ENCODE measurements at places on chromosomes 3 and 15.

GRCh38 chr15:22888120-22888859 is 49.8 kb downstream of the NIPA2 start:
- DNase-seq, result no peak

DNA sequence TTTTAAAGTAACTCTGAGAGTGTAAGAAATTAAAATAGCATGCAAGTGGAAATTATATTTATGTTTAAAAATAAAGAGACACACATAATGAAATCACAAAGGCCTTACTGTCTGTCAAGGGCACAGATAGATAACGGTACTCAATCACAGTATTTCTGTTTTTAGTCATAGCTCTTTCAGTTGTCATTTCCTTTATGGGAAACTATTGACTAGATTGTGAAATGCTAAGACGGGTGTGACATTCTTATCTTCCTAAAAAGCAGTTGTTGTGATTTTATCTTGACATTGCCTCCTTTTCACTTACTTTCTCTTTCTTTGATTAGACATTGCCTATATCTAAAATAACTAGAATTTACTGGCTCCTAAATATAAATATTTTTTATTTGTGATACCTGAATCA is 100.1 kb upstream of the PLSCR5 start:
- no peak for DNase-seq

GRCh38 chr15:29106551-29107290 is 162.9 kb downstream of the NSMCE3 start:
- no peak for DNase-seq

DNA sequence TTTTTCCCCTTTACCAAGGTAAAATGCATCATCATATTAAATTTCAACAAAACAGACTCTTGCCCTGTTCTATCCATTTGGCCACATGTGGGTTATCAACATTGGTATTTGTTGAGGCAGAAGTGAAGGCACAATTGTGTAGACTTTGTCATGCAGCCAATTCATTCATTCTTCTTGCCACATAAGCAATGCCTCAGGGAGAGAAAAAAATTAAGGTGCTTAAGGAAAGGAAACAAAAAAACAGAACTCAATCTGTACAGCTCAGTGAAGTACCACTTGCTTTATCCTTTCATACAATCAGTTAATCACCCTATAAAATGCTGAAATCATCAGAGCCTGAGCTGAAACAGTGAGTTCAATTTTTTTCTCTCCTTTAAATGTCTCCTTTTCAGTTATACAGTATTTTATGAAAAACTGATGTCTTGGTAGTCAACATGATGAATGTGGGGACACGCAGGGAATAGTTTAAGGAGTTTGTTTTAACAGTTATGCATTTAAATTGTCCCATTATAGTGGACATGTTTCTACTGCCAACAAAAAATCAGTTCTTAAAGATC is 588.9 kb downstream of the MFSD1 start:
- no peak for DNase-seq

DNA sequence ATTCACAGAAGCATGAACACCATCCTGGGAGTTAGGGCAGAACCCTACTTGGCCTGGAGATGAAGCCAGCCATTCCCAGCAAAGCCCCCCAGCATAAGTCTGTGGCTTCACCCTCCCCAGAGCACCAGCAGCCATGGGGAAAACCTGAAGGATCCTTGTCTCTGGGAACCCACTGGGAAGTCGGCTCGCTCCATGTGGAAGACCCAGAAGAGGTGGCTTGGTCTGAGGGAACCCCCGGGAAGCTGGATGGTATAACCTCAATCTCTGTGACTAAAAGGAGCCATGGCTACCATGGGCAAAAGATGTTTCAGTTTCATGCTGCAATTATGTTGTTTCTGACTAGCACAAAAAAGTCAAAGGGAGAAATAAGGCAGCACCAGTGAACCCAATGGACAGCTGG is 11.8 kb upstream of the RPUSD3 start:
- DNase-seq, result no peak

- DNase-seq, result no peak
Measured at GRCh38 chr15:96046620-96047240, 283.8 kb upstream of the NR2F2 start.

DNA sequence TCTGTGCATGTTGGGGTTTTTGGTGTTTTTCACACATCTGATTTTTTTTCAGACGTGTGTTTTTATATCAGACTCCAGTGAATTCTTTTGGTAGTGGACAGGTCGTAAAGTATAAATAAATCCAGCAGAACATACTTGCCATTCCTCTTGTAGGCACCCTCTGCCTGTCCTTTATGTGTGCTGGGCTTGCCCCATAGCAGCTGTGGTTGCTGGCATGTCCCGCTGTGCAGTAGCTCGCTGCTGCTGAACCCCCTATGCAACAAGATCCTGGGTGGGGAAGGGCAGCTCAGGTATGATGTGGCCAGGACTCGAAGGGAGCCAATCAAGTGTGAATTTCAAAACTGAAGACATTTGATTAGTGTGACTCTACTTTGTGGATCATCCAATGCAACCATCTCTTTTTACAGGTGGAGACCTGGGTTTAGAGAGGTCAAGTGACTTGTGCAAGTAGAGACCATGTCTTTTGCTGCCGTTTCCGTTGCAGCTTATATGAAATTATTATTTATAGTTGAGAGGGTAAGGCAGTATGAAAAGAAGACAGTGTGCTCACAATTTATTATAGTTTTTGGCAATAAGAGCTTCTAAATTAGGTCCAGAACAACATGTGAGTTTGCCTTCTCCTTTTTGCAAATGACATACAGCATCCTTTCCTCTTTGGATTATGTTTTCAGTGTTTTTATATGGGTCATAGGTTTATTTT is 350.8 kb upstream of the C2CD4B start:
- no peak for DNase-seq

DNA sequence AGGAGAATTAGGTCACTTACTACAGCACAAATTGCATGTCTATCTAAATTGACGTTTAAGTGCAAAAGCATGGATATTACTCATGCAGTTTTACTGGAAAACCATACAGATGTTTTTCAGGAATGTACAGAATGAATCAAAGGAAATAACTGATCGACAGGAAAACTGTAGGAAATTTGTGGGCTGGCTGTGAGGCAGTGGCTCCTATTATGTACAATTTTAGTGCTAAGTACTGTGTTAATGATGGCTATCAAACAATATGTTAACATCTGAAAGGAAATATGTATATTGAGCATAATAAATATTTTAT is 6.9 kb downstream of the NUDT16 start:
- DNase-seq, result no peak

DNA sequence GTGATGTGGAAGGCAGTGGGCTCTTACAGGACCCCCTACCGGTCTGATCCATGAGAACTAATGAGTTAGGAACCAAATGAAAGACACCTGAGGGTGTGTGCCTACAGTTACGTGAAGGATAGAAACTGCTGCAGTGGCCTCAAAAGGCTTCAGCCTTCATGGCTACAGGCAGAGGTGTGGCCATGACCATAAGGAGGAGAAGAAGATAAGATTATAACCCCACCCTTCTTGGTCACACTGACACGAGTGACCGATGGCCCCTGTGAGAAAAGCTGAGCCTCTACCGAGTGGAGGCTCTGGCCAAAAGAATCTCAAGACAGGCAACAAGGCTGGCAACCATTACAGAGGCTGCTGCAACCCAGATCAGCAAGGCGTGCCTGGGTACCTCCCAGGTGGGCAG is 6.3 kb downstream of the RFT1 start:
- DNase-seq, result no peak

DNA sequence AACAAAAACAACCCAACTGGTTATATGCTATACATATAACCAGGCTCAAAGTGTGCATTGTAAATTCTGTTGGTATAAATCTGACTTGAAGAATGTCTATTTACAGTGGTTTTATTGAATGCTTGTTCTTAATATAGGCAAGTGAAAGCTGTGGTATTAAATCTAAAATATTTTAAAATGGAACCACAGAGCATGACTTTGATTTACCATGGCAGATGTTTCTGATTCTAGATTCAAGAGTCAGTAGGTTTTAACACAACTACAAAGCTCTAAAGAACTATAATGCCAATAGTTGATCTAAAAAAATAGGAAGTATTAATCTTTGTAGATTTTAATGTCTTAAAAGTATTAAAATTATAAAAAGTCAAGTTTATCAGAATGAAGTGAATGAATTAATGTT is 141.9 kb upstream of the PLSCR5 start:
- no peak for DNase-seq

DNA sequence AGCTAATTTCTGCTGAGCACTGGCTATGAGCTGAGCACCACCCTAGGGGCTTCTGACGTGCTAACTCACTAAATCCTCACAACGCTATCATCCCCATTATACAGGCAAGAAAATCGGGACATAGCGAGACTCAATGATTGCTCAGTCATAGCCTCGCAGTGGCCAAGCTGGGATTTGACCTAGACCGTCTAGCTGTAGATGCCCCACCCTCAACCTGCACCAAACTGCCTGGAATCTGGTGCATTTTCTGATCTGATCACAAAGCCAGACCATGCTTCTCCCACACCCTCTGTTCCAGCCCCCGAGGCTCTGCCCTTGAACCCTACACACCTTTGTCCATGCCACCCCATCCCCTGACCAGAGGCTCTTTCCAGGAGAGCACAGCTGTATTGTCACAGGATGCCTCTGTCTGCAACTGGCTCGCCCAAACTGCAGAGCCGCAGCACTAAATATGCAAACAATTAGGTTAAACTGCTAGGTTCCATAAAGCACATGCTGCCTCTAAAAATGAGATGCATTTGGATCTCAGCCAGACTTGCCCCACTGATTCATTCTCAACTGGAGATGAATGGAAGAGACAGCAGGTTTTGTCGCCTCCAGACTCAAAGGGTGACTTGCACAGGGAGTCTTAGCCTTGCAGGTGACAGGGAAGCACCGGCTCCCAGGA is 95.2 kb downstream of the NUP210 start:
- no peak for DNase-seq

GRCh38 chr3:133301731-133302130 is 98.1 kb upstream of the BFSP2 start:
- no peak for DNase-seq

- no peak for DNase-seq
Measured at GRCh38 chr15:48086133-48086532, 34.7 kb upstream of the SLC24A5 start.

DNA sequence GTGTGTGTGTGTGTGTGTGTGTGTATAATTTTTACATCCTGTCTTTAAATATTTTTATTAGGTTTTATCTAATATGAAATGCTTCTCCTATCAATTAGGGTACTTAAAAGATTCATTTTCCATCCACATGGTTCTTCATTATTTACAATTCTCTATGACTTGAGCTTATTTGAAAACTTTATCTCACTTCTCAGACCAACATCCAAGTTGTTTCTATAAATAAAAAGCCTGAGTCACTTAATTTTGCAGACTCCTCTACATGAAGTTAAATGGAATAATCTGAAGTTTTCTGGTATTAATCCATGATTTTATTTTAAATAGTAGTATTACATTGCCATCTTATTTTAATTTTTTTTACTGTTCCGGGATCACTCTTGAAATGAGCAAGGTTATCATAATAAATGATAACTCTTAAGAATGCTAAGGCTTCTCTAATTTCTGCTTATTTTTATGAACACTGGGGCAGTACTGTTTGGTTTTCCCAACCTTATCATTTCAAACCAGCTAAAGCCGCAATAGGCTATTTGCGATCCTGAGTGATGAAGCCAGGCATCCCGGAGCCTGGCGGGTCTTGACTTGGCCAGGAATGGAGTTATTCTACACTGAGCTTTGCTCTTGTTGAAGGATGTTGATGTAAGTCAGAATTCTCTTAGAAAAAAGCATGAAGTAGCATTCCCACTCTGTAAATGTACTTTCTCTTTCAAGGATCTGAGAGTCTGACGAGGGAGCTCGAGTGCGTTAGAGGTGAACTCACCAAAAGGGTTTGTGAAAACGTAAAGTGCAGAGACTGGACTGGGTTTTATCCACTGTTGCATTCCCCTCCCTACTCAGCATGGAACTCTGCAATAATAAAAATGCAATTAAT is 220.2 kb upstream of the LRTM1 start:
- DNase-seq, result no peak

DNA sequence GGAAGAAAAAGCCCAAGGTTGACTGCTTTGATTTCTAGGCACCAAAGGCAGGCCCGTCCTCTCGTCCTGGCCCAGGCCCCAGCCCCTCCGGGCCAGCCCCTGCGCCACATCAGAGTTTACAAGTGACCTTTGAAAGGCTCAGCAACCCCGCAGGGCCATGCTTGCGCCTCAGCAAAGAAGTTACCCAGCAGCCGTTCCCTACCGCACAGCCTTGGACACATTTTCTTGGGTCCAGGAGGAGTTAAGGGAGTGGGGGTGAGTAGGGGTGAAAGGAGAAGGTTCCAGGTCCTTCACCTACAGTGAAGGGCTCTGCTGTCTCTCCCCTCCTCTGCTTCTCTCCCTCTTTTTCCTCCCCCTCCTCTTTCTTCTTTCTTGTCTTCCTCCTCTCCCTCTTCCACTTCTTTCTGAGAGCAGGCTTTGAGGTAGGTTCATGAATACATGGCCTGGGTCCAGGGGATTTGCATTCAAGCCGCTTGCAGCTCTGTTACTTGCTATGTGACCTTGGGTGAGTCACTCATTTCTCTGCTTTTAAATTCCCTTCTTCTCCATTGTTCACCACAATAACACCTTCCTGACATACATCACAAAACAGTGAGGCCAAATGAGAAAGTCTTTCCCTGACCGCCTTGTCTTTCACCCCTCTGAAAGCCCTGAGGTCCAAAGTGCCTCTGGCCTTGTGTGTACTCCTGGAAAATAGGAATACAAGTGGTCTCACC is 223.3 kb upstream of the TPRG1 start:
- DNase-seq, result peak; percentile 48

GRCh38 chr3:195178124-195178910 is 92.6 kb downstream of the XXYLT1 start:
- DNase-seq, result no peak

DNA sequence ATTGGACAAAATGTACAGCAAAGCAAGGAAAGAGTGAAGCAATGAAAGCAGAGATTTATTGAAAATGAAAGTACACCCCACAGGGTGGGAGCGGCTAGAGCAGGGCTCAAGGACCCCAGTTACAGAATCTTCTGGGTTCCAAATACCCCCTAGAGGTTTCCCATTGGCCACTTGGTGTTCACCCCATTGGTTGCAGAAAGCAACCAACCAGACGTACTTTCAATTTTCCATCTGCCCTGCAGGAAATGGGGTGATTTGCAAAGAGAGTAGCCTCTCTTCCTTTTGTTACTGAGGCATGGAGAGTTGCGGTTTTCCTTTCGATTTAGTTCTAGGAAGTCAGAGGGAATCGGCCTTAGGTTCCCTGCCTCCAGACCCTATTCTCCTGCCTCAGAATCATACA is 2.4 kb downstream of the PML start:
- DNase-seq, result no peak

DNA sequence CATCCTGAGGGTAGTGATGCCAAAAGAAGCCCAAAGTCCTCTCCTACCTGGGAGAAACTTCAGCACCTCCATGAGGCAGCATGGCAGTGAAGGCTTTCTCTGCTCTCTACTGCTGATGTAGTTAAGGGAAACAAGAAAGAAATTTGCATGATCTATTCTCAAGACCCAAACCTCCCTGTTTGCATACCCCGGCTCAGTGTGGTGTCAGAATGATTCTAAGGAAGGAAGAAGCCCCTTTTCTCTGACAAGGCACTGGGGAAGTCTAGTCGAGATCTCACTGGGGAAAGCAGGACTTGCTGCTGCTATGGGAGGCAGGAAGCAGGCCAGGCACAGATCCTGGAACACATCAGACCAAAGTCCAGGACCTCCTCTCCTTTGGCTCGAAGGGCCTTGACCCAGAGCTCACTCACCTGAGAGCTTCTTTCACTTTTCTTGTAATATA is 89.4 kb upstream of the ICE2 start:
- DNase-seq, result no peak

- no peak for DNase-seq
Measured at GRCh38 chr3:24460974-24461373, 33.7 kb downstream of the THRB start.

Data from tibial nerve (tissue), 4 donors.